ENCODE measurements at places on chromosomes 6 and 20.
A peak's percentile ranks its signal among the peaks of the same experiment; 100 is the strongest.

DNA sequence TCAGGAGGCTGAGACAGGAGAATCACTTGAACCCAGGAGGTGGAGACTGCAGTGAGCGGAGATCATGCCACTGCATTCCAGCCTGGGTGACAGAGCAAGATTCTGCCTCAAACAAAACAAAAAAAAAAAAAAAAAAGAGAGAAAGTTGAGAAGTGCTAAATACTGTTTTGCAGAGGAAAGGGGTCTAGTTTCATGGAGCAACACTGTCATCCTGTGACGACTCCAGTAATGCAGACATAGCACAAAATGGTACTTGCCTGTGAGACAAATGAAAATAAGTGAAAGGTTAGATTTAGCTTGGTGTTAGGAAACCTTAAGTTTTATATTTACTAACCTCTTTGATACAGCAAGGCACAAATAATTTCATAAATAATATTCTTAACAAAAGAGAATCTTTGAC is 29.7 kb downstream of the CEP162 start:
- DNase-seq = no peak

- no peak for DNase-seq
Observed at GRCh38 chr20:32600681-32601237, 15.6 kb upstream of the NOL4L start.

DNA sequence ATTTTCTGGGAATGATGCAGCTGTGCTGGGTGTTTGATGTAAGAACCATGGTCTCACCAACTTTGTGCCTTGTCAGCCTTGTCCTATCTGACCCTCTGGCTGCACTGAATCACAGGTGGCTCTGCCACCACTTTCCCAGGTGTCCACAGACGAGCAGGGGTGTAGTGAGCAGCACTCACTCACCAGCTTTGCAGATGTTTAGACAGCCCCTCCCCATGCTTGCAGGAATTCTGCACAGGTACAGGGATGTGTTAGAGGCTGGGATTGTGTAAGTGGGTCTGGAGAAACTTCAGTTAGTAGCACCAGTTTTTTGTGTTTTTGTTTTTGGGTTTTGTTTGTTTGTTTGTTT is 88.2 kb upstream of the NAA20 start:
- DNase-seq = no peak

GRCh38 chr6:56539527-56540105 is 103.1 kb downstream of the DST start:
- DNase-seq = no peak

DNA sequence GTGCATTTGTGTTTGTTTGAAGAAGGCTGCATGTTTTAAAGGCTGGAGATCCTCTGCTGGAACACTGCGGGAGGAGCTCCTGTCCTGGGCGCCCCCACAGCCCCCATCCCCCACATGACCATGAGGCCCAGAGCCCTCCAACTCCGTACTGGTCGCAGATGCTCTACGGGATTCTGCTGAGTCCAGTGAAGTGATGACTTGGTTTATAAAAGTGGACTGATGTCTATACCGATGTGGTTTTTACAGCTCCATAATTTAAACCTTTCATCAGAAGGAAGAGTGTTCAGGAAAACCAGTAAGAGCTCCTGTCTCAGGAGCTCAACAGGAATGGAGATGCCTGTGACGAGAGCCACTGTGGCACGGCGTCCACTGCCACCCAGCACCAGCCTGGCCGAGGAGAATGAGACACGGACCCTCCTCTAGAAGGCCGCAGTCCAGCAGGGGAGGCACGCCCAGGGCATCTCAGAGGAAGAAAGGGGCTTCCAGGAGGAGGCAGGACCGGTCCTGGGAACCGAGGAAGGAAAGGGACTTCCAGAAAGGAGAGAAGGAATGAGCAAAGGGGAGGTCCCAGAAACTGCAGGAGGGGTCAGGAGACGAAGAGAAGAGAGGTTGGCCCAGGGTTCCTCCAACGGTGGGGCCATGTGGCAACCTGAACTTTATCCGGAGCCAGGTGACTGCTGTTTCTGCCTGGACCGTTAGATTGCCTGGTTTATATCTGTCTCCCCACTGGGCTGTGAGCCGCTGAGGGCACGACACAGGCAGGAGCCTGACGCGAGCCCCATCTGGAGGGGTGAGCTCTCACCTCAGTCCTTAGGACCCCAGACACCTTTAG is 26.9 kb downstream of the BFSP1 start:
- no peak for DNase-seq

- no peak for DNase-seq
Observed at GRCh38 chr6:41373919-41374617, 38.7 kb downstream of the NCR2 start.

DNA sequence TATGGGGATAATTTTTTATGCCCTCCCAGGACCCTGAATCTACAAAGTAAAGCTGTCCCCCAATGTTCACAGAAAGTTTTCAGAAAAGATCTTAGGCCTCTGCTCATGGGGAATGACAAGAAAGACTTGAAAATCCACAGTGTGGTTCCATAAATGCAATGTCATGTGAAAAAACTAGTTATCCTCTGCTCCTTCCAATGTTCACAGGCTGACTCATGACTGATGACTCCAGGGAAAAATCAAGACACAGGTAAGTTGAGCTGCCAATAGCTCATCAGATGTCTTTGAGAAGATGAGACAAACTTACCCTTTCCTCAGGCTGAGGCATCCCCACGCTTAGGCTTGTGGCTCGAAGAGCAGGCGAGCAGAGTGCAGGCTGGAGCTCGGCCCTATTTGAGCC is 14.8 kb upstream of the BCLAF1 start:
- DNase-seq = no peak

- DNase-seq = no peak
Observed at GRCh38 chr6:124757560-124757959, 204.7 kb upstream of the RNF217 start.

DNA sequence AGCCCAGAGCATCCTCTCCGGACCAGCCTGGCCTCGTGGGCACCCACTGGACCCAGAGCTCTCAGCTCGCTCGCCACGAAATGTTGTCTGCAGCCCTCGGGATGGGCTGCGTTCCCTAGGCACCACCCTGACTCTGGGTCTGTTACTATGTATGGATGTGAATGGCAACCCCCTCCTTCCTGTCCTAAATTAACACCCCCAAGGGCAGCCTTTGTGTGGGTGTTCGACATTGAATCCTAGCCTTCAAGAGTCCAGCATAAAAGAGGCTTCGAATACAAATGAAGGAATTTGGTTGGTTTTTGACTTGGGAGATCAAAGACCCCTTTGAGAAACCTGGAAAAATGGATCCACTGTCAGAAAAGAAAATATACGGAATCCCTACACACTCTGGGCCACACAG is 86.1 kb downstream of the BMP7 start:
- no peak for DNase-seq

GRCh38 chr6:142705054-142705453 is 239.9 kb downstream of the HIVEP2 start:
- no peak for DNase-seq

DNA sequence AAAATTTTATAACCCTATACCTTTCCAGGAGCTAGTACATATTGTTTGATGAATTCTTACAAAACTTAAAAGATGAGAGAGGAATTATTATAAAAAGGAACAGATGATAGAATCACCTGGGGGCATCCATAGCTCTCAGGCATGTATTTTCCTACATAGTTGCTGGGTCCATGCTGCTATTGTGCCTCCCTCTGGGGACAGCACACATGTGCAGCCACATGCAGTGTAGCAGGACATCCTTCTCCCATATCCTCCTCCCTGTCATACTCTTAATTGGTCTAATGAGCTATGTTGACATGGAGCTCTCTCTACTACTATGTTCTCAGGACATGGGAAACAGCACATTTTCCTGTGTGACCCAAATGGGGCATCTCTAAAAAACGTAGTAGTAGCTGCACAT is 898.2 kb upstream of the MAP3K7 start:
- DNase-seq = no peak

- no peak for DNase-seq
Observed at GRCh38 chr6:7391151-7391550, 1.5 kb downstream of the RIOK1 start.

GRCh38 chr6:150238336-150238741 is 95.5 kb downstream of the PPP1R14C start:
- no peak for DNase-seq

DNA sequence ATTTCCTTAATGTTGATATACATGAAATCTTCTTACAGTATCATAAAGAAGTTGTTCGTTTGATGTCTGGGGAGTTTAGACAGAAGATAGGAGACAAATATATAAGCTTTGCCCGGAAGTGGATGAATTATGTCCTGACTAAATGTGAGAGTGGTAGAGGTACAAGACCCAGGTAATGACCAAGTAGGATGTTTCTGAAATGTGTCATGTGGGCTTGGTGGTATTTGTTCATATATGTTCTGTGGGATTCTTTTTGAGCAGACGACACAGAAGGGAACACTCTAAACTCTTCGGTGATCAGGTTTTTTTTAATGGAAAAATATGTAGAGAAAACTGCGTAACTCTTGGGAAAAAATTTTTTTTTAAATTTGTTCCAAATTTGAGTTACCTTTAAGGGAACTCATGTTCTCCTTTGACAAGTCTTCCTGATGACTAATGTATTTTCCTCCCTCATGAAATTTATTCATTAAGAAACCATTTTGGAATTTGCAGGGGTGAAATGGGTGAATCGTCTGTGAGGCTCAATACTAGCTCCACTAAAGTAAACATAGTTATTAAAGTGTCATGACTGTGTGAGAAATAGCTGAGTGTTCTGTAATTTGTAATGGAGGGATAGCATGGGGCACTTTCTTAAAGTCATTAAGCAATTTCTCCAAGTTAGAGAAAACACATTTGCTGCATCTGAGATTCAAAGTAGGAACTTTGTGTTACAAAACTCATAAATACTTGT is 100.6 kb downstream of the MAP3K4 start:
- DNase-seq = no peak

- DNase-seq = no peak
Observed at GRCh38 chr6:149393002-149393679, 6.9 kb upstream of the SUMO4 start.

- no peak for DNase-seq
Observed at GRCh38 chr20:63309261-63310071, 16.5 kb downstream of the COL20A1 start.

DNA sequence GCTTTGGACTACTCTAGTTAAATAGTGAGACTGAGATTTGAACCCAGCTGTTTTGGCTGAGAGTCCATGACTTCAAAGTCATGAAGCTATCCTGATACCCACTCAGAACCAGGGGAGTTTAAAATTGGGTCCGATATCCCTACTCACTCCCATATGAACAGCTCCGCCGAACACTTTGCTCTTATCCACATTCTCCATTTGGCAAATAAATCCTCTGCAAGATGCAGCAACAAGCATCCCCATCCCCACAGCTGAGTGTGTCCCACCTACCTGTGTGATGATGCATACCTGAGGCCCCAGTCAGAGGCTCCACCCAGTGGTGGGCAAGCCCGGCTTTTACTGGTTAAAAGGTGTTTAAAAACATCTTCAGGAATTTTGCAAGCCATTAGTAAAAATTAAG is 108.3 kb upstream of the SLC24A3 start:
- no peak for DNase-seq

- no peak for DNase-seq
Observed at GRCh38 chr6:110355727-110356126, 2.4 kb downstream of the METTL24 start.

GRCh38 chr6:161568885-161569456 is 295.1 kb upstream of the AGPAT4 start:
- no peak for DNase-seq

- DNase-seq = no peak
Observed at GRCh38 chr6:26034905-26035304, 52.3 kb upstream of the HFE start.

GRCh38 chr20:50932691-50933280 is 1.5 kb upstream of the ADNP start:
- DNase-seq = no peak

DNA sequence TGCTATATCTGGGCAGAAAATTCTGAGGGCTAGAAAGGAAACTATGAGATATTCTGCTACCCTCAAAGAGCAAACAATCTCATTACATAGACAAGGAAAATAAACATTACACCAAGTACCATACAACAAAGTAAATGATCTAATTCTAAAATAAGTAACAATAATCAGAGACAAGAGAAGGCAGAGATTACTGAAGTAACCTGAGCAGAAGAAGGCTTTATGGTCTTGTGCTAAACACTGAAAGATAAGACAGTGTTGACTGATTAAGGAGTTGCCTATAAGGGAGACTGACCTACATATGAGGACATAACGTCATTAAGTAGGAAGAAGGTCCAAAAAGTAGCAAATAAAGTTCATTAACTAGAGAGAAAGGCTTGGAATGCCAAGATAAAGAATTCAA is 134.2 kb downstream of the MTFR2 start:
- no peak for DNase-seq

GRCh38 chr6:145028144-145028818 is 707.0 kb downstream of the EPM2A start:
- no peak for DNase-seq

- DNase-seq = no peak
Observed at GRCh38 chr20:49140834-49141233, 47.3 kb downstream of the STAU1 start.

- peak; percentile 21 for DNase-seq
Observed at GRCh38 chr20:8562356-8562755, 430.3 kb downstream of the PLCB1 start.

DNA sequence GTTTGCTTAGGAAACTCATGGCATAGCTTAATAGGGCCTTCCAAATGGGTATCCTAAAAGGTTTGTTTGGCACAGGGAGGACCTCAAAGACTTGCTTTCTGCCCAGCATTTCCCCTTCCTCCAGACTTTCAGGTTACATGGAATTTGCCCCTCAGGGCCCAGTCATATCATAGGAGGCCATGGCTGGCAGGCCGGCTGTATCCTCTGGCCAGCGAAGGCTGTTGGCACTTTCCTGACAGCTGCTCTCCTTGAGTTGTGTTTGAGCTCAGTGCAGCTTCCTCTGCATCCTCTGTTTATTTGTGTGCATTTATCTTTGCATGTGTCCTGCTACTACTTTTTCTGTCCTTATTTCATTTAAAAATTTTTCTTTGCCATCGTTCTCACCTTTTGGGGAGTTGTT is 90.9 kb downstream of the ANKS1A start:
- DNase-seq = no peak

- DNase-seq = no peak
Observed at GRCh38 chr6:155221086-155221485, 42.7 kb upstream of the CLDN20 start.

DNA sequence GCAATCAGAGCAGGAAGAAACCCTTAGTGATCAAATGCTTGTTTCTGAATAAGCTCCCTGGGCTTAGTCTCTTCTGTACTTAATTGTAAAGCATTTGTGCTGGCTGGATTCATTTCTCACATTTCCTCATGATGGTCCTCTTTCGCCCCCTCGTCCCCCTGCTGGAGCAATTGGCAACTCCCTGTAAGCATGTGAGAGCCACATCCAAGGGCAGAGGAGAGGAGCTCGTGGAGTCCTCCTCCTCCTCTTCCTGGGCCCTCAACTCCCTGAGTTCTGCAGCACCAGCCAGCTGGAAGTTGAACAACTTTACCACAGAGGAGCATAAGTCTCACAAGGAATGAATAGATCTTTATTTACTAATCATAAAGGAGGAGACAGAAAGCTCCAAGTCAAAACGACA is 12.6 kb downstream of the ANKEF1 start:
- no peak for DNase-seq

- DNase-seq = no peak
Observed at GRCh38 chr20:40687384-40688128, 1.5 kb downstream of the MAFB start.

Data from nucleus accumbens (tissue), 56 donors.